ENCODE measurements at places on chromosomes 6 and 20.

DNA sequence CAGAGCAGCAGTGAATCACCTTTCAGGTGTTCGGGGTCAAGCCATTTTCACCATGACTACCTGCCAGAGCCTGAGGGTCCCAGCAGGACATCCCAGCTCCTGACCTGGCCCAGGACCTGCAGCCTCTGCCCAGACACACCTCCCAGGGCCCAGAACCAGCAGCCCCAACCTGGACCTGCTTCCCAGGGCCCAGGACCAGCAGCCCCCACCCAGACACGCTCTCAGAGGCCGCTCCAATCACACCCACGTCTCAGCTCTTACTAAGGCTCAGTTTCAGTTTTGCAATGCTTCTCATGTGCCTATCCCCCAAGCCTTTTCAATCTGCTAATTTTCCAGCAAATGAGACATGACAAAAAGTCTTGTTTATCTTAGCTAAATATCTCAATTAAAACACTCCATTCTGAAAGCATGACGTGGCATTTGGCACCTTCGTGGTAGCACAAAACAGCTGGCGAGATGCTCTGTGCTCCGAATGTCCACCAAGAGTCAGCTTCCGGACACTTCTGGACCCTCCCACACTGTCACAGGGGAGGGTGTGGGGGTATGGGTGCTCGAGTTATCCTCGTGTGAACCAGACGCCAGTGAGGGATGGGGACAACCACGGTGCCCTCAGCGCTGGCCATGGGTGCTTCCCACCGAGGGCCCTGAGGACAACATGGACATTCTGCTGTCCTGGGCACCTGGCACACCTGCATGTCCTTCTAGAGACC, 253.2 kb downstream of the DLL1 start:
- DNase-seq = no peak

DNA sequence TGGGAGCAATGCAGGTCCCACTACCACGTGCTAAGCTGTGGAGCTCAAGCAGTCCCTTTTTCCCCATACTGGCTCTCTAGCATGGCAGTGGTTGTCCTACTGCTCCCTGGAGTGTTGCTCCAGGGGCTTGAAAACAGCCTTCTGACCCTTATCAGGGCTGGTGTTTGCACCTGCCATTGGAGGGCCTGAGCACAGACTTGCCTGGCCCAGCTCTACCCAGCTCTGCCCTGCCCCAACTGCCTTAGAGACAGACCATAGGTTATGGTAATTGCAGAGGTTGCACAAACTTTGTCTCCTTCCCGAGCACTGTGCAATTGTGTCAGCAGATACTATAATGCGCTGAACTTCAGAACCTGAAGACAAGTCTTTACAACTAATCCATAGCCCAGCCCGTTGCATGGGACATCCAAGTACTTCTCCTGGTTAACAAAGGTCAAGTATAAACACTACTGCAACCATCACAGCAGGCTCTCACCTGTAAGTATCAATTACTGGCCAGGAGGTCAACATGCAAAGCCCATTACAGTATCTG, 58.7 kb downstream of the PDSS2 start:
- no peak for DNase-seq

DNA sequence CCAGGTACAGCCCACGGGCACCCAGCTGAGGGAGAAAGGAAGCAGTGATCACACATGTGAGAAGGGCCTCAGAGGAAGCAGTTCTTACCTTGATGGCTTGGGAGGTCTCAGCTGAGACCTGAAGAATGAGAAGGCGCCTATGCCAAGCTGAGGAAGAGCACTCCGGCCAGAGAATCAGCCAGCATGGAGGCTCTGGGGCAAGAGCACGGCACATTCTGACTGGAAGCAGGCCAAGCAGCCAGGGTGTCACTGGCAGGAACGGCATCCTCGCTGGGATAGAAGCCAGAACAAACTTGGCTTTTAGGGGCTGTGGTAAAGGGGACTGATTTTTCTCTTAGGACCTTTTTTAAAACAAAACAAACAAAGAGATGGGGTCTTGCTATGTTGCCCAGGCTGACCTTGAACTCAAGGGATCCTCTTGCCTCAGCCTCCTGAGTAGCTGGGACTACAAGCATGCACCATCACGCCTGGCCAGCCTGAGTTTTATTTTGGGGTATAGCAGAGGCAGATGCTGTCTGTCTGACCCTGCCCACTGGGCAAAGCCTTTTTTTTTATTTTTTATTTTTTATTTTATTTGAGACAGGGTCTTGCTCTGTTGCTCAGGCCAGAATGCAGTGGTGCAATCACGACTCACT, 17.6 kb downstream of the GHRH start:
- DNase-seq = no peak

GRCh38 chr6:157651731-157652490, 171.1 kb upstream of the SNX9 start:
- DNase-seq = no peak

DNA sequence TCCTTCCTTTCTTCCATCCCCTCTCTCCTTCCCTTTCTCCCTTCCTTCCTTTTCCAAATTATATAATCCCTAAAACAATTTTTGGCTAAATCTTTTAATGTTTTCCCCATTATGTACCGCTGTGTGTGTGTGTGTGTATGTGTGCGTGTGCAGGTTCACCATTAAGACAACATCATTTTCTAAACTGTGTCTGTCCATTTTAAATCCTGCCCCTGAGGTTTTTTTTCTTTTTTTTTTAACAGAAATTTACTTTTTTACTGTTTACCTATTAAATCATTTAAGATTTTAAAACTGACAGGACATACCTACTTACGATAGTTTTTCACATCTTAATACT, 366.3 kb upstream of the EPHA7 start:
- DNase-seq = no peak

DNA sequence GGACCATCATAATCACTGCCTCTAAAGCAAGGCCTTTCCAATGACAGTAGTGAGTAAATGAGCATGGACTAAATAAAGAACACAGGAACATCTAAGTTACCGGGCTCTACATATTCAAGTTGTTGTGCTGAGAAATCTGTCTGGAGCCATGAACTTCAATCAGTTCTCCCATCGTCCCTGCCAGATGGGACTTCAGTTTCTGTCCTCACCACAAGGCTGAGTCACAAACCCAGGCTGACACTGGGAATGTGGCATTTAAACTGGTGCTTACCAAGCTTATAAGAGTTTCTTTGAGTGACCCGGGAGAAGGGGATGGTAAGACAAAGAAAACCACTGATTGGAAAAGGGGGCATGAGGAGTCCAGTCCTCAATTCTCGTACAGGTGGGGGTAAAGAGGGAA, 497.0 kb downstream of the MAFB start:
- DNase-seq = no peak

DNA sequence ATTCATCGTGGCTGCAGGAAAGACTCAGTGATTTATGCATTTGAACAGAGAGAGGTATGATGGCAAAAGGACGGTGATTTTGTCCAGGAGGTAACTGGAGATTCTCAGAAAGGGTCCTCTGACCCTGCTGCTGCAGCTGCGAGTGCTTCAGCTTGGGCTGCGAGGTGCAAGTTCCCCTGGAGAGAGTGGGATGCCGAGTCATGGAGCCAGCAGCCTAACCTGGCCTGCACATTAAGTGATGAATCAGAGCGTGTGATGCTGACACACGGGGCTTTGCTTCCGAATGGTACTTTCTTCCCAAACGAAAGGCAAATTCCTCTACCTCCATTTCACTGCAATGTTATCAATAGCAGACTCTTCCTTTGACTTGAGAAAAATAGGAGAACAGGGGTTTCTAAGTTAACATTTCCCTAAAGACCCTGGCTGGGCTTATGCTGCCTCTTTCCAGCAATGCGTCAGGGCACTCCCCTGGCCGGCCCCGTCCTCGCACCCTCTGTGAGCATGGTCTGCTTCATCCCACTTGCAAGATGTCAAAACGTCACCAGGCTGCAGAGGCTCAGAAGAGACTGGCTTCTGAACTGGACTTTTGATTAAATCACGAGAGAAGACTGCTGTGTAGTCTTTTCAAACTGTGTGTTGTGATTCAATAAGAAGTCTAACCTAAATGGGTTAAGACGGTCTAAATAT, 628.0 kb upstream of the AGPAT4 start:
- DNase-seq = no peak

DNA sequence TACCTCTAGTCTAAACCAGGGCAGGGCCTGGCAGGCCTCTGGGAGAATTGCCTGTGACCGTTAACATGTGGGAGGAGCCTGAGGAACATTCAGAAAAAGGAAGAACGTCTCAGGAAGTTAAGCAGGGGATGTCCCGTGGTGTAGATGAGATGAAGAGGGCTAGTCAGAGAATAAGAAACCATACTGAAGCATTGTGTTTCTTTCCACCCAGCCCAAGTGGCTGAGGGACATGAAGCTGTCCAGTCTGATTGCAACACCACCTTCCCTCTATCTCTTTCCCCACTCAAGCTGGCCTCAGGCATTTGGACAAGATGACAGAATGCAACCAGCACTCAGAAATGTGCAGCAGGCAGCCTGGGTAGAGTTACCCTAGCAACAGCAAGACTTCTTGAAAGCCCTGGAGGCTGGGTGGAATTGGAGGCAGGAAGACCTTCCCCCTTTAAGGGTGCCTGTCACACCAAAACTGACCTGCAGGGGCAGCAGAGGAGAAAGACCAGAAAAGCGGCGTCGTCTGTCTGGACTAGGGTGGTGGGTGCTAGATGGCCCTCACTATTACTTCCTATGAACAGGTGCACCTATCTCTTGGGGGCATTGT, 186.1 kb downstream of the UNC5CL start:
- no peak for DNase-seq

DNA sequence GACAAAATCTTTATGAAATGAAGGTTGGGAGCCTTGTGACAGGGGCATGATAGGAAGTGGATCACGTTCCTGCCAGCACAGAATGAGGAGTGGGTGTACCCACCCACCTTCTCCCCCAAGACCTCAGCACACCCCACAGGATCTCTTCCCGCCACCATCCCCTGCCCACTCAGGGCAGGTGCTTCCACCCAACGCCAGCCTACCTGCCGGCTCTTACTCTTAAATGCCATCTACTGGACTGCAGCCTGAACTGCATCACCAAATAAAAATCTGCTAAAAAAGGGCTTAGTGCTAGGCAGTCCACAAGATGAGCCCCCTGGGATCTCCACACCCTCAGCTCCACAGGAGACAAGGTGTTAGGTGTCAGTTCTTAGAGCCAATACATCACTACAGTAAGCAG, 20.6 kb downstream of the DTNBP1 start:
- no peak for DNase-seq

DNA sequence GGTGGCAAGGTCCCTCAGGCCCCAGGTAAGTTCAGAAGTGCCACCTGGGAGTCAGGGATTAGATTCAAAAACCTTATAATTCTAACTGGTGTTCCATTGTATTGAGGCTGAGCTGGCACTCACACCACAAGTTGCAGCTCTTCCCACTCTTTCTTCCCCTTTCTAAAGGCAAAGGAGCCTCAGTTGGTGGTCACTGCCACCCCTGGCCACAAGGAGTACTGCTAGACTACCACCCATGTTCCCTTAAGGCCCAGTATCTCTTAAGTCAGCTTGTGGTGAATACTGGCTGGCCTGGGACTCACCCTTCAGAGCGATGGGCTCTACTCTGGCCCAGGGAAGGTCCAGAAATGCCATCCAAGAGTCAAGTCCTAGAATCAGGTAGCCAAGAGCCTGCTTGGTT, 421.1 kb upstream of the KHDRBS2 start:
- DNase-seq = no peak

DNA sequence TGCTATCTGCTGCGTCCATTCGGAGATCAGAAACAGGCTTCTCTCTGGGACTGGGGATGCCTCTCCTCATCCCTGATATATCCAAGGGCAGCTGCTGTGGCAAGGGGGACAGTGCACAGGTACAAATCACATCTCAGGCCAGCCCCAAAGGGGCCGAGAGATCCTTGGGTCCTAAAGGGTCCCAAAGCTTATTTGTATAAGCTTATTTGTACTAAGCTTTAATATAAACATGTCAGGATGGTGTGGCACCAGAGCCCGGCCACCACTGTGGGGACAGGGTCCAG, 45.3 kb downstream of the FGD2 start:
- DNase-seq = no peak

- DNase-seq = no peak
Observed at GRCh38 chr6:26311012-26311384, 54.0 kb upstream of the BTN3A2 start.

GRCh38 chr6:1321738-1322137, 9.8 kb downstream of the FOXQ1 start:
- DNase-seq = no peak

GRCh38 chr6:69063401-69063800, 428.3 kb downstream of the ADGRB3 start:
- no peak for DNase-seq

DNA sequence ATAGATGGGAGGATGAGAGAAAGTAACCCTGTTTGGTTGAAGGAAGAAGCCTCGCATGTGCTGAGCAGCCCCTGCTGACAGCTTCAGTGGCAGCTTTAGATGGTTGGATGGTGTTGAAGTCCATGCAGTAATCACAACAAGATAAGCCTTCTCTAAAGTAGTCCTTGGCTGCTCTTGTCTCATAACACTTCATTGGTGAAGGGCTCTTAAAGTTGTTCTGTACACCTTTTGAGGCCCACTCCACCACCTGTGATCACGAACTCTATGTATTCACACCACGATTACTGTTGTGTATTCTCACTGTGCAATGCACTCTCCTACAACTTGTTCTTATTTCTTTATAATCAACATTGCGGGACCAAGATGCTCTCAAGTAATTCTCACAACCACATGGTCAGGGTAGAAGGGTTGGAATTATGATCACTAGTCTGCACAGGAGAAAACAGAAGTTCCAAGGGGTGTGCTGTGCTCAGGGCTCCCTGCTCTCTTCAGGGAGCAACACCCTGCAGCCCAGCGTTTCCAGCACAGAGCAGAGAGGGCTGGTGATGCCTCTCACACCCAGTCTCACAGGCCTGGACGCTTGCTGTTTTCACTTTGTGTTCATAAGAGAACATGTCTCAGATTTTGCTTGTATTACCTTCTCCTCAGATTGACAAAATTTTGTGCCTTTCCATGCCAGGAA, 294.4 kb downstream of the SMOC2 start:
- no peak for DNase-seq

- no peak for DNase-seq
Observed at GRCh38 chr6:31797588-31797987, 2.0 kb upstream of the VARS1 start.

DNA sequence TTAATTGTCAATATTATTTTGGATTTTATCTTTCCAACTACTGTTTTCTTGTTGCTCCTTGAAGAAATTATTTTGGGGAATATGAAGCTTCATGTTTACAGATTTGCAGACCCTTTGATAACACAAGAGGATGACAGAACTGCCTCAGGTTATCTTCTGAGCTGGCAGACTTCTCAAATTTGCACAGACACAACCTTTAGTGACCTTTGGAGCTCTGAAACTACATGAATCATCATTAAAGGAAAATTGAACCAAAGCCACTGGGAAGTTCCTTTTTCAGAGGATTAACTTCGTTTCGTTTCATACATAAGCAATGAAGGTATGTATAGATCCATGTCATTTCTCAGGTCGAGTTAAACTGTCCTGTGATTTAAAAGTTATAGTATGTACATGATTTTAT, 85.9 kb downstream of the FBXO5 start:
- no peak for DNase-seq

- no peak for DNase-seq
Observed at GRCh38 chr6:124441450-124441849, 520.8 kb upstream of the RNF217 start.

DNA sequence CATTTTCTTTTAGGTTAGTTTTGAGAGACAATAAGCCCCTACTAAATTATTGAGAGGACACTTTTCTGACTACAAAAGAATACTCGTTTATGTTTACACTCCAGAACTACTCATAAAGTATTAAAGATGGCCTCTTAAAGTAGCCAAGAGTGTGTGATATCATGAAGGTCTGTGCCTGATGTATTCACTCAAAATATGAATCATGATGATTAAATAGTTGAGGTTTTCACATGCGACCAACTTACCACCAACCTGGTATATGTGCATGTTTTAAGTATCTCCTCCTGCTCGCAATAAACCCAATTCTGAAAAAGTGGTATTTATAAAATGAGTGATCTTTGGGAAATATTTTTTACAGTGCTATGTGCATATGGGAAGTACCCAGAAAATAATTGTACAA, 43.9 kb downstream of the IL20RA start:
- no peak for DNase-seq
